ENCODE measurements at places on chromosomes 4 and X.

GRCh38 chr4:10565166-10565780 lies 108.0 kb upstream of the ZNF518B start:
- DNase-seq = no peak

DNA sequence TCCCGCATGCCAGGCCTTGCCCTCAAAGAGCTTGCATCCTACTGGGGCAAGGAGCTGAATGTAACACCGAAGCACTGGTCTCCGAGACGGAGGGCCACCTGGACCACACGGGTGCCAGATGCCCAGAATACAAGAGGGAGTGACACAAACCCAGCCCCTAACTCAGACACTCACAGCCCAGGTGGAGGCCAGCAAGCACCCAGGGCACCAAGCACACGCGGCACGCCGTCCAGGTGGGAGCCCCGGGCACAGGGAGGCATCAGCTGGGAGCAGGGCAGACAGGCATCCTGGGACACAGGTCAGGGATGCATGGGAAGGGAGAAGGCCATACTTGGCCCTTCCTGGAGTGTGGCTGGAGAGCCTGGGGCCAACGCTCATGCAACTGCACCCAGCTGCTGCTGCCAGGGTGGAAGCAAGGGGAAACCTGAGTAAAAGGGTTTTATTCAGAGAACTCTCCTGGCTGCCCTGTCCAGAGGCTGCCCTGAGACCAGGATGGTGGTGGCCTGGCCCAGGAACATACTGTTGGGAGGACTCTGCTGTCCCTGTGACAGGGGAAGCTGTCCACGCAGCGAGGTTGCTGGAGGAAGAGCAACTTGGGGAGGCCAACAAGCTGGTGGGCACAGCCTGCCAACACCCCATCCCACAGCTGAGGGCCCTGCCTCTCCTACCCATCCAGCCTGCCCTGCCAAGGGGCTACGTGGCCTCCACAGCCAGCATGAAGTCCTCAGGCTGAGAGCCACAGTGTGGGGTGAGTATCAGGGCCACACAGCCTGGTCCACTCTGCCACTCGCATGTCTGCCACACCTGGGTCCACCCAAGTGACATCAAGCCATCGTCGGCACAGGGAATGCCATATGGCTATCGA lies 22.2 kb upstream of the PPP2R2C start:
- DNase-seq = no peak

DNA sequence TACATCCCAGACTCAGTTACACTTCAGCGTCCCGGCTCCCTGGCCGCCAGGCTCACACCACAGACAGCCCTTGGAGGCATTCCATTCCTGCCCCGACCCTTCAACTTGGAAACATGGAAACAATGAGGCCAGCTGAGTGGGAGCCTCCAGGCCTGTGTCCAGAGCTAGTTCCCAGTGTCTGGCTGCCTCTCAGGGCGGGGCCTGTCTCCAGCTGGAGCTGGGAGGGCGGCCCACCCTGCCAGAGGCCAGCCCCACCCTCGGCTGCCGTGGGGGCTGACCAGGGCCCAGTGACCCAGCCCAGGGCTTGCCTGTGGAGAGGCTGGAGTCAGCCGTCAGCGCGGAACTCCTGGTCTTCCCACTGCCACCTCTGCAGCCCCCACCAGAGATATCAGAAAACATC lies 37.4 kb upstream of the SPON2 start:
- DNase-seq = no peak

DNA sequence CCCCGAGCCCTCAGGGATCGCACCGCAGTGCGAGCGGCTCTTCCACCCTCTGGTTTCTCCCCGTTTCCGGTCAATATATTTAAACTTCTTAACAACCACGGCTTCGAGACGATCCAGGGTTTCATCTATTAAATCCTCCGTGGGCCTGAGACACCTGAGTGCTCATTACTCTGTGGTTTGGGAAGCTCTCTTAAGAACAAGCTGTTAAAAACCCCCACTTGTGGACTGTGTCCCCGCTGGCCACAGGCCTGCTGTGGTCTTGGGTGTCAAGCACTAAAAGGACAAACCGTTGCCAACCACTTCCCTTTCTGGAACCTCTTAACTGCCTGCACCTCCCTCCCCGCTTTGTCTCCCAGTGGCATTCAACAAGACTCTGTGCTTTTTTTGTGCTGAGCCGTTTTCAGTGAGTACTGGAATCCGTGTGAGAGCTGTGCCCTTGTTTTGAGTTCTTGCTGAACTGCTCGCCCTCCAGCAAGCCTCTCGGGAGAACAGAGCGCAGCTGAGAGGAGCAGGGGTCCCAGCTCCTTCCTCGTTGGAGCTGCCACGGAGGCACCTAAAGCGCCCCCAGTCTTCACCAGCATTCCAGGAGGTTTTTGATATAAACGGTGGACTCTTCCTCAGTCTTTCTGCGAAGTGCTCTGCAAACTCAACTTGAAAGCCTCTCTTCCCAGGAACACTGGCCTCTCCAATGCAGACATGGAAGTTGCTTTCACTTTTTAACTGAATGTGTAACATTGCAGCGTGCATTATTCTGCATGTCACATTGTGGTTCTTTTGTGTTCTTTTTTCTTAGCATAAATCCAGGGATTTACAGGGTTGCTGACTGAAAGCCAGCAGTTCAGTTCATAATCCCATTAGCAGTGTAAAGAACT lies 691 bp upstream of the IGFBP7 start:
- peak; percentile 60 for DNase-seq

DNA sequence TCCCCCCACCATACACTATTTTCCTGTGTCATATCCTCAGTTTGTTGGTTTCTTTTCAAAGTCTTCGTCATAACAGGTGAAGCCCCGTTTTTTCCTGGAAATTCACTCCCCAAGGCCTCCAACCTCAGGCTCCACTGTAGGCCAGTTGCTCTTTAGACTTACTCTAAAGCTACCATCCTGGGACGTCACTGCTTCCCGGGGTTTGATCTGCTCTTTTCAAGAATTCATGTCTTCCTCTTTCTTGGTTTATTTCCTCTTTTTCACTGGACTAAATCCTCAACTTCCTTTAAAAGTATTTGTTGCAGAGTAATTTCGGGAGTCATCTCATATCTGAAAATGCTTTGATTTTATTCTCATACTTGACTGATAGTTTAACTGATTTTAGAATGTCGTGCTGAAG lies 6.5 kb upstream of the SERTM2 start:
- DNase-seq = no peak
